ENCODE measurements at places on chromosomes 7 and 10.

DNA sequence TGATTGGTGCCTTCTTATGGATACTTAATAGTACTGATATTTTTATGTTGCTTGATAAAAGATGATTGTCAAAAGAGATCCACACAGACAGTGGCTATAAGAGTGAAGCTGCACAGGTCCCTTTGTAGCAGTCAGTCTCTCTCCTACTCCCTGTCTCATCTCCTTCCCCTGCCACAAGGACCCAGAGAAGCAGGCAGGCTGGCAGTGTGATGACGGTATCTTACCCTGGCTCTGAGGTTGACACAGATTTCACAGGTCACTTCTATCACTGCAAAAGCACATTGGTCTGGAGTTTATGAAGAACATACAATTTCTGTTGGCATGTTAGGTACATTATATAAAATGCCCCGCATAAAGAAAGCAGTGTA lies 64.4 kb upstream of the AHR start:
- no peak for DNase-seq

DNA sequence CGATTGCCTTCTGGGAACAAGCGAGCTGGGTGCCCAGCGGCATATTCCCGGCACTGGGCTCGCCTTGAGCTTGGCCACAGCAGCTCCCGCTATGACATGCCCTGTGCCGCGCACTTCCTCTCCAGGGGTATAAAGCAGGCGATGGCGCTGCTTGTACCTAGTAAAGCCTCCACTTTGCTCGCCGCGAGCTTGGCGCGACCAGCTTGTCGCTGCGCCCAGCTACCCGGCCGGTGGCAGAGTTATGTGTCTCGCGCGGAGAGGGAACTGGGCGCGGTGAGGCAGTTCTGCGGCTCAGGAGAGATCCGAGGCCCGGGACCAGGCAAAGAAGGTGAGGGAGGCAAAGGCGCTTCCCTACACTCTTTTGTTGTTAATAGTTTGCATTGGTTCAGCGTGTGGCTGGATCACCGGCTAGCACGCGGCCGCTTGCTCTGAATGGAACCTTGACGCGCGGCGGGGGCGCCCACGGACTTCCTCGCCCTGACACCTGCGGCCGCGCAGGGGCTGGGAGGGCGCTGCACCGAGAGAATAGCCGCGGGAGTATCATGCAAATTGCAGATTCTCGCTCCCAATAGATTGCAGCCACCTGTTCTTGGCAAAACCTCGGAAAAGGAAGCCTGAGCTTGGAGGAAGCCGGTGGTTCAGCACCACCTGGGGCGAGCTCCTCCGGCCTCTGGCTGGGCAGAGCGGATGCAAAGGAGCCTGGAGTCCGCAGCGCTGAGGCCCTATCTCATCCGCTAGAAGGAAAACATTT lies 3.0 kb upstream of the BUB3 start:
- DNase-seq, result no peak

DNA sequence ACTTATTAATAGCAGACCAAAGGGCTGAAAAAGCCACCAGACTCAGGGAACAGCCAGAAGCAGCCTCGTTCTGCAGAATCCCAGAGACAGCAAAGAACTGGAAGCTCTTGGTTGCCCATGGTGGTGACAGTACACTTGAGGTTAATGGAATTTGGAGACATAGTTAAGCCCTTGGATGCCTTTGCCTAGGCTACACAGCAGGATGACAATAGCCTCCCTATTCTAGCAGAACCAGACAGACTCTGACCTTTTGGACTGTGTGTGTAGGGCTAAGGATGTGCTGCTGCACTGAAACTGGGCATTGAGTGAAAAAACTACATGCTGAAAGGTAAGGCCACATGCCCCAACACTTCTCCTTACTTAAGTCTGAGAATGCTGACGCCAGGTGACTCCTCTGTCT lies 22.7 kb downstream of the OTUD1 start:
- no peak for DNase-seq

DNA sequence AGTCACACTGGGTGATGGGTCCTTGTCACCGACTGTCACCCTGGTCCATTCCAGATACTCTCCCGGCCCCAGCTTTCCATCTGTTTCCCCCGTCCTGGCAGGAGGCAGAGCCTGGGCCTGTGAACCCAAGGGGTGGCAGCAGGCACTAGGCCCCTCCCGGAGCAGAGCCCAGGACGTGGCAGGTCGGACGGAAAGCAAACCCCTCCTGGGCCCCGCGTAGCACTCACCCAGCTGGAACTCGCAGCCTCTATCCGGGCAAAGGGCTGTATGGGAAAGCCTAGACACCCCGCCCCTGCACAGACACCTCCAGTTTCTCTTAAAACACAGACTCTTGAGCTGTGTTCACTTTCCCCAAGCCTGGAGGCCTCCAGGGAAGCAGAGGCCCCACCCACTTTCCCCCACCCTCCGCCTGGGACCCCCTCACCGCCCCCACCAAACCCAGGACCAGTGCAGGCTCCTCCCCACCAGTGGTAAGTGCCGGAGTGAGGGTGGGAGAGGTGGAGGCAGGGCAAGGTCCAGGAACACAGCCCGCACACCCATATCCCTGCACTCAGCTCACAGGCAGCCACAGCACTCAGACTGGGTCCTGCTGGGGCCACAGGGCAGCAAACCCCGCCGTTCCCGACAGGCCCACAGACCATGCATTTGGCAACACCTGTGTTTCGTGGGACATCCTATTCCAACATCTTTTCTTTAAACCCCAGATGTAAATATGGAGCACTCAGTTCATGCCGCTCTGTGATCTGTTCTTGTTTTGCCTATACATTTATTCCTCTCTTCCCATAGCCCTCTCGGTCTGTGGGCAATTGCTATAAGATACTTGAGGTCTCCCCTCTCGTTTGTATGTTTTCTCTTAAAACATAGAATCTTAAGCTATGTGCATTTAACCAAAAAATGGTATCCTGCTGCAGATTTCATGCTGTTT lies 98.2 kb upstream of the PDGFA start:
- no peak for DNase-seq

GRCh38 chr7:144835155-144835611 lies 670 bp downstream of the TPK1 start:
- DNase-seq, result peak; percentile 52
